ENCODE measurements at places on chromosomes 6 and 20.

DNA sequence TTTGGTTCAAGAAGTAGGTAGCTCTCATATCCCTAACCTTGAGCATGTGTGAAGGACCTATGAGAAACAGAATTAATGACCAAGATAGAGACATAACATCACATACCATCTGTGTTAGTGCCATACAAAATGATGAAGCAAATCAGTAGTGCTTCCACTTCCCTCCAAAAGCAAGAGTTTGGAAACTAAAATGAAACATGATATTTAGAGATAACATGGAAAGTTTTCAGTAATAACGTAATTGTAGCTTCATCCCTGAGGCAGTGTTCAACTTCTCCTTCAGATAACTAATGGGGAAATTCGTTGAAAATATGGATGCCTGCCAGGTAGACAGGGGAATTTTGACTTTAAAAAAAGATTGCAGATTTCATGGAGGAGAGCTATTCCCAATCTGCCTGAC is 248.4 kb upstream of the IRAK1BP1 start:
- no peak for DNase-seq

- no peak for DNase-seq
These were observed 59.7 kb upstream of the SNX9 start for GRCh38 chr6:157763129-157763903.

DNA sequence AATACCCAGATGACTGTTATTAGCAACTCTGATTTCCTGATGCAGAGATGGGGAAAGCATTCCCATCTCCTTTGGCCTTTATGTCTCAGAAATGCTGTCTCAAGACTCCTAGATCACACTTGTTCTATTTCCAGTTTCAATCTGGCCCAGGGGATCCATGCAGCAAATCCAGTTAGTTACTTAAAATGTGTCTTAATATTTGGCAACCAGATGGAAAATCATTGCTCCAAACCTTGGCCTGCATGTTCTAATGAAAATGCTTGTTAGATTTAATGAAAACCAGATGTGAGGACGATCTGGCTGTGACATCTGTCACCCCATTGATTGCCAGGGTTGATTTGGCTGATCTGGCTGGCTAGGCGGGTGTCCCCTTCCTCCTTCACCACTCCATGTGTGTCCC is 125.2 kb downstream of the TSHZ2 start:
- no peak for DNase-seq

DNA sequence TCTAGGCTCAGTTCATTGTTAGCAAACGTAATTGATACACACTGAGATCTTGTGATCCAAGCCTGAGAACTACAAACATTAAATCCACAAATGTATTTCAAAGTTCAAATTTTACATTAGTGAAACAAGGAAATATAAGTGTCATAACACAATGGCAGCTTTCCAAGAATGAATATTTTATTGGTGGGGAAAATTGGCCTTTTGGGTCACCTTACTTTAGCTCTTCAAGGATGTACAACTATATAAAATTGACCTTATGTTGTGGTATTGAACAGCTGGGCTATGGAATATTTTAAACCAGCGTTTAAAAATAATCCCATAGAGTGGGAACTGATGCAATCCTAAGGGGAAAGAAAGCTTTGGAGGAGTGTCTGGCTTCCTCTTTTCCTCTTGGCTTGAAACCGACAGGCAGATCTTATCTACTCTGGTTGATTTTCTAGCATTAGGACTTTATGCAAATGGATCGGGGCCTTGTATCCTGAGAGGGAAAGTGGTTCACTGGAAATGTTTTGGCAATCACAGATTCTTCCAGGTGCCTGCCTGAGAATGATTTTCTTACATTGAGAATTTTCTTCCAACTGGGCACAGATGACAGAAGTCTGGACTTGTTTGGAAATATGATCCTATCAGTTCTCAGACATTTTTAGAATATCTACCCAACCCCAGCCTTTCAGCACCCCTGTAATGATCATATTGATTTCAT is 184.8 kb upstream of the ECI2 start:
- DNase-seq: no peak

- DNase-seq: peak; percentile 52
These were observed 82.3 kb upstream of the RIPOR2 start for GRCh38 chr6:25017932-25018567.

DNA sequence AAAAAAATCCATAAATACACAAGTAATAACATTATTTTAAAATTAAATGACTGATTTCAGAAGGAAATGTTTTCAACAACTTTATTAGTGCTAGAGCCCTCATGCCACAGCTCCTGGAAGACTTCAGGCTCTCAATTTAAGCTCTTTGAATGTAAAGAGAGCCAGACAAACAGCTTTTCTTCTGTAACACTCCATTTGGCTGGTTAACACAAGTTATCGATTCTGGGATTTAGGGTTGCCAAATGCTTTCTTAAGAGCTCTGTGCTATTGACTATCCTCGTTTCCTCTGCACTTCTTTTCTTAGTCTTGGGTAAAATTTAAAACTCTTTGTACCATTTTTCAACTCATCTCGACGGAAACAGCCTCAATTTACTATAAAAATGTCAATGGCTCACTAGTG is 402.5 kb downstream of the PRKN start:
- no peak for DNase-seq

GRCh38 chr20:39309458-39309857 is 347.3 kb downstream of the DHX35 start:
- DNase-seq: no peak

DNA sequence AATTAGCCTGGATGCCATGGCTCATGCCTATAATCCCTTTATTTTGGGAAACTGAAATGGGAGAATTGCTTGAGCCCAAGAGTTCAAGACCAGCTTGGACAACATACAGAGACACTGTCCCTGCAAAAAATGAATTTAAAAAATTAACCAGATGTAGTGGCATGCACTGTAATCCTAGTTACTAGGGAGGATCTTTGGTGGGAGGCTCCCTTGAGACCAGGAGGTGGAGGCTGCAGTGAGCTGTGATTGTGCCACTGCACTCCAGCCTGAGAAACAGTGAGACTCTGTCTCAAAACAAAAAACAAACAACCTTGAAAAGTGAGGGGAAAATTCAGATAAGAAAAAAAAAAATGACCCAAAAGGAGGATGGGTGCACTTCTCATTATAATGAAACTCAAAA is 23.4 kb downstream of the CAP2 start:
- DNase-seq: no peak

DNA sequence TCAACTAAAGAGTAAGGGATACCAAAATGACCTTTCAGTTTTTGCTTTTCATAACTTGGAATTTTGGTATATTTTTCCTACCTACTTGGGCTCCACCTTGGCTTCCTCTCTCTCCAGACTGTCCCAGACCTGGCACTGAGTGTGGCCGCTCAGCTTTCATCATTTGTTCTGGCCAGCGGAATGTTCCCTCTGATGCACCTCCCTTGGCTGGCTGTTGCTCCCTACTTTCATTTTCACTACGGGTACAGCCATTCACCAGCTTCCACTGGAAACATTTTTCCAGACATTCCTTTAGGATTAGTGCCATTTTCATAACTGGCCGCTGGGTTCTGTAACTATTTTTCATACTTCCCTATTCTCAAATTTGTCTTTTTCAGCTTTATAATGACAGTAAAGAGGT is 487.4 kb downstream of the TENT5A start:
- no peak for DNase-seq

- no peak for DNase-seq
These were observed 52.4 kb downstream of the QKI start for GRCh38 chr6:163466839-163467390.

DNA sequence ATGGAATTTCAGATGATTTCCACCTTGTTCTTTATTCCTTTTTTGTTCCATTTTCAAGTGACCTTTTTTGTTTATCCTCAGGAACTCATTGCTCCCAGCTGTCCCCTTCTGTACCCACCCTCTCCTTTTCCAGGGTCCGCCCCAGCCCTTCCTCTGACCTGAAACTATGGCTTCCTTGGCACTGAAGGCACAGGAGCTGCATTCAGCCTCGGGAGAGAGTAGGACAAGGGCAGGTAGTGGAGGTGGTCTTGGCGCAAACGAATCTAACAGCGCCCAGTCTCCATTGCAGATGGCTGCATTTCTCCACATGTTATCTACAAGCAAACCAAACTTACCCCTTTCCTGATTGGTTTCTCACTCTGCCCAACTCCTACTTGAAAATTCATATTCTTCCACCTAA is 8.8 kb upstream of the ULBP2 start:
- DNase-seq: no peak

GRCh38 chr6:147204060-147204785 is at the start of gene STXBP5:
Gene STXBP5 (plus strand): TSS chr6:147204417. CDS start chr6:147204533, 116 bp downstream.
- peak; percentile 8 for DNase-seq

DNA sequence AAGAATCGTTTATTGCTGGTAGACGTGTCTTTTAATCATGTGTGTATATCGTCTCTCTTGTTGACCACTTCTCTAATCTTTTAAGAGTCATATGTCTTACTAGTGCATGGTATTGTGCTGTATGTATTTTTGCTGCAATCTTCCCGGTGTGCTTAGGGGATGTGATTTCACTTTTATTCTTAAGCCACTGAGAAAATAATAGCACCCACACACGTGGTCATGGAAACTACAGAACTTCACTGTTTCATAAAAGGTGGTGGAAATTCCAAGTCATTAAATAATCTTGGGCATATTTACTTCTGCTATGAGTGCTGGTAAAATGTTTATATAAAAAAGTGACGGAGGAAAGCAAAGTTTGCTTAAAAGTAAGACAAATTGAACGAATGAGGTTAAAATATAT is 3.0 kb upstream of the CDYL start:
- DNase-seq: no peak

- no peak for DNase-seq
These were observed 1145.7 kb downstream of the EPHA7 start for GRCh38 chr6:92273694-92274093.

- DNase-seq: no peak
These were observed 34.3 kb downstream of the SNX5 start for GRCh38 chr20:17934141-17934862.

- DNase-seq: no peak
These were observed 41.6 kb downstream of the ZBTB2 start for GRCh38 chr6:151349651-151350270.

- no peak for DNase-seq
These were observed 171.7 kb upstream of the PDE10A start for GRCh38 chr6:165834613-165835259.

- DNase-seq: no peak
These were observed 5.3 kb upstream of the GUCA1B start for GRCh38 chr6:42200035-42200434.

DNA sequence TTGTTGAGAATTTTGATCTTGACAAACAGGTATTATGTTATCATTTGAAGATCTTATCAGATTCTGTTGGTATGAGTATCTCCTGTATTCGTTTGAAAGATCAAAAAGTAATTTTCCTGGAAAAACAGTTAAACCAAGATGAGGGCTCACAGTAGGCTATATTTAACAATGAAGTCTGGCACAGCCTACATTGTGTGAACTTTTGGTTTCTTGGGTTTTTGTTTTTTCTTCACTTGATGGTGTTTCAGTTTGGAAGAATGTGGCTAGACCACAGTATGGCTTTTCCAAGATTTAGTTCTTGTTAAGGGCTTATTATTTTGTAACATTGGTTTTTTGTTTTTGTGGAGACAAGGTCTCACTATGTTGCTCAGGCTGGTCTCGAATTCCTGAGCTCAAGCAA is 306.4 kb downstream of the CDKAL1 start:
- DNase-seq: no peak

GRCh38 chr6:31792761-31793171 is 2.8 kb downstream of the VARS1 start:
- no peak for DNase-seq

DNA sequence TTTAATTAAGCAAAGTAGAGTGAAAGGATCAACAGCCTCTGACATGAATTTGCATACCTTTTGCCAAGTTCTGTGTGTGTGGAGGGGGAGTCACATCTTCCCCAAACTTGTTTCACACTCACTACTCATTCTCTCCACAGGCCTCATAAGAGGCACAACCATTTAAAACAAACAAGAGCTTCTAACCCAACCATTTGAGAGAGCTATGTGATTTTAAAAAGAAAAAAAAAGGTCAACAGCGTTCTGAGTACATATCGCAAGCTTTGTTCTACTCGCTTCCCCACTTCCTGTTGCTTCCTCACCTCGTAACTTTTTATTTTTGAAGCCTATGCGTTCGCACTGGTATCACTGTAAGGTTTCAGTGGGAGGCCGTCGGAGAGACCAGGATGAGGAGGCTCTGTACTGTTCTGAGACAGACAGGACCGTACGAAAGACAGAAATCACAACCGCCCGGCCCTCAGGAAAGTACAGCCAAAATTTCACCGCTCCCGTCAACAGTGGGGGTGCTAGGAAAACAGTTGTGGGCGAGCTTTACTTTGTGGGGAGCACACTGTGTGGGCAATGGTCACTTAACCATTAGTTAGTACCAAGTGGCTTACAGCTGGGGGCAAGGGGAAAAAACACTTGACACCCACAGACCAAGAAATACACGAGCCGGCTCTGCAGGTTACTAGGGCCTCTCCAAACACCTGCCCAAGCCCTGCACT is 61.3 kb downstream of the TRERF1 start:
- DNase-seq: peak; percentile 19

- DNase-seq: no peak
These were observed 41.6 kb downstream of the UNC5CL start for GRCh38 chr6:40997234-40997957.

- DNase-seq: no peak
These were observed 43.6 kb upstream of the SLC32A1 start for GRCh38 chr20:38680500-38681306.

DNA sequence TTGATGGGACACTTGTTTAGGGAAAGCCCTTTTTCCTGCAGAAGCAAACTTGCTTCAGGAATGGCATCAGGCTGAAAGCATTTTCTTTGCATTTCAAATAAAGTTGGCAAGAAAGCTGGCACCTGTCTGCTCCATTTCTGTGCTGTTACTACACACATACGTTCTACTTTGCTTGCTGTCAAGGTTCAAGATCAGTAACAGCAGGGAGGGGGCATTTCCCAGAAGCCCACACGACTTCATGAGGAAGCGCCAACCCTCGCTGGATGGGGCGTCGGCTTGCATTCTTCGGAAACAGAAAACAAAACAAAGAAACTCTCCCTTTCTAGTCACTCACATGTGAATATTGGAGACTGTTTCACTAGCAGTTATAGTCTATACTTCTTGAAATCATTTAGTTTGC is 46.4 kb downstream of the AKAP12 start:
- DNase-seq: no peak

DNA sequence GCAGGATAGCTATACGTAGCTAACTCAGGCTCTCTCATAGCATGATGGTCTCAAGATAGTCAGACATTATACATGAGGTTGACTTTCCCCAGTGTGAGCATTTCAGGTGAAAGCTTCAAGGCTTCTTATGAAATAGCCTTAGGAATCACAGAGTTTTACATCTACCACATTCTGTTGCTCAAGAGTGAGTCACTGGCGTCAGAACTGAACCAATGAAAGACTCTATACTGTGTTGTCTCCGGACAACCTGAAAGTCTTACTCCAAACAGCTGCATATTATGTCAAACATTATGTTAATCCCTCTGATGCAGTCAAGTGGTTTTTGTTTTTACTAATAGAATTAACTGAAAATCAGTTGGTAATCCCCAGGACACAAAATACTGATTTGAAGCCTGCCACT is 79.8 kb upstream of the TRDN start:
- no peak for DNase-seq

DNA sequence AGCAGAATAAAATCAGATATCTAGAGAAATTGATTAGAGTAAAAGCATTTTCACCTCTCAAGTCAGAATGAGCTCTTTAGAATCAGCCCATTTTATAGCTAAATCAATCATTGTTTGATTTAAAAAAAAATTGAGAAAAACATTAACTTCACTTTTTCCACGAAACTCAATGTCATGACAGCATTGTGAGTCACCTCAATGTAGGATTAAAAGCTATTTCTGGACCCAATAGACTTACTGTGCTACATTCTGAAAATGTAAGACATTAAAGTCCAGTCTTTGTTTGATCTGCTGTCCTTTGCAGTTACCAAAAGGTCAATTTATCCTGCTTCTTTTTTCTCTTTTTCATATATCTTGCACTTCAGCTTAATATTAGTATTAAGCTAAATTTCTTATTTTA is 519.4 kb upstream of the ZNF337 start:
- no peak for DNase-seq
